ENCODE measurements at places on chromosomes 7 and 10.

DNA sequence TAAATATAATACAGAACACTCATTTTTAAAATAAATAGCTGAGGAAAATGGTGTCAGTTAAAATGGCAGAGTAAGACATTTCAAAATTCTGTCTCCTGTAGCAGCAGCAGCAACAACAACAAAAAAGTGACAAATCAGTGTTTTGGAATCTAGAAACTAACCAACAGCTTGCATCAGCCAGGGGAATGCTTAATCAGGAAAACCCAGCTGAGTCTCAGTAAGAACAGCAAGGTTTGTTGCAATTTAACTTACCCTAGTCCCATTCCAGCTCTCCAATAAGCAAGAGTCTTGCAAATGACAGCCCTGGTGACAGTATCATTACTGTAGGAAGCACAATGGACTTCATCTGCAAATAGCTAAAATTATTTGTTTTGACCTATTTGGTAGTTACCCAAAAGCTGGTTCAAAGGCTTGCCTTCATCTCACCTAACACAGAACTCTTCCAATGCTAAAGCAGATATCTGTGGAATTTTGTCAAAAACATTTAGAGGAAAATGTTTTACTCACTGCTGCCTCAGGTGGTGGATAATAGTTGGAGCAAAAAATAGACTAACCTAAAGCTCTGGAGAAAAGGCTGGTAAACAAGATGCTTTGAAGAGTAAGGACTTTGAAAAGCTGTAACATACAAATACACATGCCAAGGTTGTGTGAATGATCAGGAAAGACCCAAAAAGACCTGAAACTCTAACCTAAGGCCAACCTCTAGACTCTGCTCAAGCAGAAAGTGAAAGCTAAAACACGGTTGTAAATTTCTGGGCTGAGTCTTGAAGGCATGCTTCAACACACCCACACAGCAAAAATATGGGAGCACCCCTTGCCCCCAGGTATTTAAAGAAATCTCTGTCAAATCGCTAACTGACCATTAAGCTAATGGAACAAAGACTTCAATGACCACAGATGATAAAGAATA is 9.9 kb upstream of the ARHGAP22 start:
- H3K27ac ChIP-seq = no peak overlapping the region
- no peaks in the 10 kb centered on the region for H3K27me3 ChIP-seq
- H3K4me1 ChIP-seq = no peaks in the 10 kb centered on the region
- no peaks in the 10 kb centered on the region for H3K36me3 ChIP-seq

- no peaks in the 10 kb centered on the region for H3K4me1 ChIP-seq
- DNase-seq = no peak
- H3K27me3 ChIP-seq = no peaks in the 10 kb centered on the region
- no peak overlapping the region for H3K4me3 ChIP-seq
- no peaks in the 10 kb centered on the region for H3K36me3 ChIP-seq
Observed at GRCh38 chr7:4086723-4087122, 595.4 kb upstream of the FOXK1 start.

DNA sequence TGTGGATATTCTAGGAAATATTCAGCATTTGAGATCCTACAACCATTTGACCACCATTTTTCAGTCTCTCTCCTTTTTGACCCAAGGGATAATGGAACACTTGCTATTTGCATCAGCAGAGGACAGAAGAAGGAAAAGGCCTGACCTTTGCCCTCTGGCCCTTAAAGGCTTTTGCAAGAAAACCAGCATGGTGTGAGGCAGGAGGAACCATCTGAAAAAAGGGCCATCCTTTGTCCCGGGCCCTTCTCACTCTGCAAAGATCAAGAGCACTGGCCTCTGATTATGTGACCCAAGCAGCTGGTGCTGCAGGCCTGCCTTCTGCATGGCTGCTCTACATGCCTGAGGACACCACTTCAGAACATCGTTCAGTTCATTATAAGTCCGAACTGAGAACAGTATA is 133.3 kb upstream of the STK17A start:
- no peak for DNase-seq
- H3K4me3 ChIP-seq = no peak overlapping the region
- H3K27me3 ChIP-seq = no peaks in the 10 kb centered on the region
- H3K27ac ChIP-seq = no peak overlapping the region
- H3K36me3 ChIP-seq = no peaks in the 10 kb centered on the region

DNA sequence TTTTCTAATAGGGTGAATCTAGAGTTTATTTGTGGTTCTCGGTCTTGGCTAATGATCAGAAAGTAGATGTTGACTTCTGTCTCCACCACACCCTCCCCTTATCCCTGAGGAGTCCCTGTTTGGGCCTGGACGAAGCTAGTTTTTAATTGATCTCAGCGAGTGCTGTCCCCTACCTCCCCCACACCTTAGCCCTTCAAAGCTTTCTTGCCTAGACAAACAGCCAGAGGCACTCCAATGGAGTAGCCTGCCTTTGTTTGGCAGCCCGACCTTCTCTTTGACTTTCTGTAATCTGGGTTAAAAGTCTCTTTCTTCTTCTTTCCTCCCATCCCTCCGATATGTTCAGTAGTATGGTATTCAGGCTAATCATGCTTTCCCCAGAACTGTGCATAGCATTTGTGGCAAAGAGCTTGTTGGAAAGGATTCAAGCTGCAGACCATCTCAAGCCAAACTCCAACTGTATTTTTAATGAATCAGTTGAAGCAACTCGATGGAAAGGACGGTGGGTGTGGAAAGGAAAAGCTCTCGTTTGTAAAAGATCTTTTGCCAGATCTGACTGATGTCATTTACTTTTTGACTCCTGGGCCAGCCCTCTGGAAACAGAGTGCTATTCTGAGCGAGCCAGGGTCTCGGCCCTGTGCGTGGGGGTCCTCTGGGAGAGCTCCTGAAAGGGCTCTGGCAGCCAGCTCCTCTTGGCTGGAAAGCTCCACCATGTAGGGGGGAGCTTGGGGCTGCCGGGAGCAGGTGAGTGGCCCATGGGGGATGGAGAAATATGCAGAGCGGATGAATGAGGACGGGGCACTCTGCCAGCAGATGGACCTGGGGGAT is 4.5 kb downstream of the FAM180A start:
- H3K4me1 ChIP-seq = no peaks in the 10 kb centered on the region
- H3K4me3 ChIP-seq = no peak overlapping the region
- no peaks in the 10 kb centered on the region for H3K36me3 ChIP-seq
- no peaks in the 10 kb centered on the region for H3K27me3 ChIP-seq

- H3K4me3 ChIP-seq = no peak overlapping the region
- no peak overlapping the region for H3K27ac ChIP-seq
- no peak for DNase-seq
- H3K36me3 ChIP-seq = peaks cover 6% of the 10 kb centered on the region
- no peaks in the 10 kb centered on the region for H3K4me1 ChIP-seq
Observed at GRCh38 chr7:94431619-94432280, 37.1 kb downstream of the COL1A2 start.

DNA sequence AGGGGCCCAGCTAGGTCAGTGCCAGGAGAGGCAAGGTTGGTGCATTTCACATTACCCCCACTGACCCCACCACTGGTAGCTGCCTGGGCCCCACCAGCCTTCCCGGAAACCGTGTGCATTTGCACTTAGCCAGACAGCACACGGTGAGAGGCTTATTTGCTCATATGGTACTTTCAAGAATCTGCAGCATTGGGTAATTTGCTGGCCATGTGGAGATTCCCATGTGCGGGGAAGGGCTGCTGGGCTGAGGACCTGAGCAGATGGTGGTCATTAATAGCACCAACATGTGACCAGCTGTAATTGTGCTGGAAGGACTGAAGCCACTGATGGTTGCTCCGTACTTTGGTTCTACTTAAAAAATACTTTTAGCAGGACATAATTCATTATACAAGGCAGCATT is 323.8 kb downstream of the DPP6 start:
- H3K27me3 ChIP-seq = no peaks in the 10 kb centered on the region
- no peak overlapping the region for H3K4me3 ChIP-seq
- H3K27ac ChIP-seq = no peak overlapping the region
- no peak for DNase-seq
- no peaks in the 10 kb centered on the region for H3K36me3 ChIP-seq

GRCh38 chr10:59064080-59064692 is 112.3 kb upstream of the PHYHIPL start:
- H3K36me3 ChIP-seq = no peaks in the 10 kb centered on the region
- no peak overlapping the region for H3K27ac ChIP-seq
- no peak for DNase-seq
- H3K27me3 ChIP-seq = no peaks in the 10 kb centered on the region
- H3K4me1 ChIP-seq = no peaks in the 10 kb centered on the region
- no peak overlapping the region for H3K4me3 ChIP-seq

GRCh38 chr10:119025336-119025735 is 4.2 kb upstream of the NANOS1 start:
- H3K4me1 ChIP-seq = peaks cover 6% of the 10 kb centered on the region
- H3K27ac ChIP-seq = no peak overlapping the region
- no peak overlapping the region for H3K4me3 ChIP-seq
- DNase-seq = peak; percentile 55
- no peaks in the 10 kb centered on the region for H3K36me3 ChIP-seq
- H3K27me3 ChIP-seq = no peaks in the 10 kb centered on the region

- H3K4me3 ChIP-seq = no peak overlapping the region
- H3K36me3 ChIP-seq = no peaks in the 10 kb centered on the region
- DNase-seq = no peak
- peaks cover 7% of the 10 kb centered on the region for H3K4me1 ChIP-seq
- H3K27ac ChIP-seq = no peak overlapping the region
Observed at GRCh38 chr7:96306385-96307125, 15.3 kb downstream of the SLC25A13 start.

DNA sequence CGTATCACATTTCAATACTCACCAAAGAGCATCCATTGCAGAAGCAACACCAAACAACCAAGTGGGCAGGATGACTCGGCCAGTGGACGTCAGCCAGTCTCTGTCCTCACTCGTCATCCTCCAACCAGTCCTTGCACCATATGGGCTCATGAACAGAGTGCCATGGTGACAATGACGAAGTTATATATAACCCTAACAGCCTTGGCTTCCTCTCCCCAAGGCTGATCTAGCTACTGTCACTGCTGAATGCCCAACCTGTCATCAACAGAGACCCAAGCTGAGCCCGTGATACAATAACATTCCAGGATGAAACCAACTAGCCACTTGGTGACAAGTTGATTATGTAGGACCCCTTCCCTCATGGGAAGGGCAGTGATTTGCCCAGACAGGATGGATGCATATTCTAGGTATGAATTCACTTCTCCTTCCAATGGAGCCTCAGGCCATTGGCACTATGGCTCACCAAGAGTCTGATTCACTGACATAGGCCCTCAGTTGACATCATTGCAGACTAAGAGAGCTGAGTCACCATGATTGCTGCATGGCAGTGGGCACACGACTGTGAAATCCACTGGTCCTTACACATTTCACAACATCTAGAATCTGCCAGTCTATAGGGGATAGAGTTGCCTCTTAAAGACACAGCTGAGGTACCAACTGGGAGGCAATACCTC is 26.3 kb upstream of the PPIF start:
- no peaks in the 10 kb centered on the region for H3K36me3 ChIP-seq
- H3K4me1 ChIP-seq = peaks cover 4% of the 10 kb centered on the region

DNA sequence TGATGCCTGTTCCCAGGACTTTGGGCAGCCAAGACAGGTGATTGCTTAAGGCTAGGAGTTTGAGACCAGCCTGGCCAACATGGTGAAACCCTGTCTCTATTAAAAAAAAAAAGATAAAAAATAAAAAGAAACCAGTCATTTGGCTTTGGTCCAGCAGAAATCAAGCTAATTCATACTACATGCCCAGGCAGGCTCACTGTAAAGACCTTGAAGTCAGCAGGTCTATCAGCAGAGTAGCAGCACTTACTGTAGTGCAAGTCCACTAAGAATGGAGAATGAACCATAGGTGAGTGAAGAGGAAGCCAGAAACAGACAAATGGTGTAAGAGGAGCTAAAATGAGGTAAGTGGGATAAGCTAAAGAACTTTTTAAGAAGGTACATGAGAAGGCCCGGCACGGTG is 24.7 kb downstream of the PSPH start:
- H3K4me1 ChIP-seq = no peaks in the 10 kb centered on the region
- no peak overlapping the region for H3K27ac ChIP-seq
- DNase-seq = no peak
- H3K4me3 ChIP-seq = no peak overlapping the region

- peaks cover 2% of the 10 kb centered on the region for H3K36me3 ChIP-seq
- H3K4me3 ChIP-seq = no peak overlapping the region
- DNase-seq = no peak
- no peaks in the 10 kb centered on the region for H3K4me1 ChIP-seq
Observed at GRCh38 chr10:99906470-99906869, 103.3 kb downstream of the DNMBP start.

DNA sequence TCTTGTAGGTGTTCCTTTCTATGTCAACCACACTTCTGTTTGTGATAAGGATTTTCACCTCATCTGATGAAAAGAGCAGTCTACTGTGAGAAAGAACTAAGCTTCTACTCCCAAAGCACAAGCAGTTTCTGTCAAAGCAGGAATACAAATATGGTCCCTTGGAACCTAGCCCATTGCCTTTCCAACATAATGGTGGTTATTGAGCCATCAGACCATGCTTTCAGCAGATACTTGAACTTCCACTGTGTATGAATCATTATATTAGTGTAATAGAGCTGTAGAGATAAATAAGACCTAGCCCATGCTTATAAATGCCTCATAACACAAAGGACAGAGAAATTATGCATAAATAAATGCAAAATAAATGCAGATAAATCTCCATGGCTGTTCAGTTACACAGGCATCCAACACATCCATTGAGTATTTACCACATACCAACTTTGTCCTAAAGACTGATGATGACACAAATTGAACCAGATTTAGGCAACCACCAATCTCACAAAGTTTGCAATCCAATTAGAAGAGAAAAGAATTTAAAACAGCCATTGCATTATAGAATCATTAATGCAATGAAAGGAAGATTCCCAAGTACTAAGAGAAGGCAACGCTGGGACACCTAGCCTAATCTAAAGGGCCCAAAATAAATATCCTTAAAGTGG is 729.4 kb upstream of the C7orf33 start:
- H3K4me3 ChIP-seq = no peak overlapping the region
- no peak for DNase-seq
- H3K27ac ChIP-seq = no peak overlapping the region
- no peaks in the 10 kb centered on the region for H3K27me3 ChIP-seq

DNA sequence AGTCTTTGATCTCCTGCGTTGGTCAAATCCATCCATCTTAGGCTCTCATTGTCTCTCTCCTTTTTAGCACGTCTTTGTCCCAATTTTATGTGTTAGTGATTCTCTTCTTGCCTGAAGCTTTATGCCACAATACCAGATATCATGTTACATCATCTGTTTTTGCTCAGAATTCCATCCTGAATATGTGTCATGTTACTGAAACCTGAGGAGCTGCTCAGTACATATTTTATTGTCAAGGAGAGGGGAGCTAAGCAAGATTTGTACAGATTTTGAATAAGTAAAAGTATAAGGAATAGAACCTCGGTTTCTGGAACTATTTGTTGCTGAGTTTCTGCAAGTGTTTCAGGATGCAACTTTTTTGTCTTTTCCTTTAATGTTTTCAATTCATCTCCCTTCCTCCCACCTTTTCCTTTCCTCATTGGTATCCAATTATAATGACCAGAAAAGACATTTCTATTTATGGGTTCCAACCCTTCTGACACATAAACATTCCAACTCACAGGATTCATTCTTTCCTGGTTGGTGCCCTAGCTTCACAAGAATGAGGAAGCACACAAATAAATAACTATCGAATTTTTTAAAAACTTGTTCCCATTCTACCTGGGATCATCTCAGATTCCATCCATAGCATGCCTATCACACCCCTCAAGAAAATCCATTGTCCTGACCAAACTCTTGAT is 291.8 kb downstream of the CRPPA start:
- H3K27ac ChIP-seq = no peak overlapping the region
- no peaks in the 10 kb centered on the region for H3K27me3 ChIP-seq
- H3K4me3 ChIP-seq = no peak overlapping the region
- no peak for DNase-seq
- no peaks in the 10 kb centered on the region for H3K4me1 ChIP-seq
